ENCODE measurements at places on chromosomes 2 and 18. TPM values are rescaled to one million over a fixed set of nuclear protein-coding genes. Genes with fewer than 3 reads are reported as not detected.

DNA sequence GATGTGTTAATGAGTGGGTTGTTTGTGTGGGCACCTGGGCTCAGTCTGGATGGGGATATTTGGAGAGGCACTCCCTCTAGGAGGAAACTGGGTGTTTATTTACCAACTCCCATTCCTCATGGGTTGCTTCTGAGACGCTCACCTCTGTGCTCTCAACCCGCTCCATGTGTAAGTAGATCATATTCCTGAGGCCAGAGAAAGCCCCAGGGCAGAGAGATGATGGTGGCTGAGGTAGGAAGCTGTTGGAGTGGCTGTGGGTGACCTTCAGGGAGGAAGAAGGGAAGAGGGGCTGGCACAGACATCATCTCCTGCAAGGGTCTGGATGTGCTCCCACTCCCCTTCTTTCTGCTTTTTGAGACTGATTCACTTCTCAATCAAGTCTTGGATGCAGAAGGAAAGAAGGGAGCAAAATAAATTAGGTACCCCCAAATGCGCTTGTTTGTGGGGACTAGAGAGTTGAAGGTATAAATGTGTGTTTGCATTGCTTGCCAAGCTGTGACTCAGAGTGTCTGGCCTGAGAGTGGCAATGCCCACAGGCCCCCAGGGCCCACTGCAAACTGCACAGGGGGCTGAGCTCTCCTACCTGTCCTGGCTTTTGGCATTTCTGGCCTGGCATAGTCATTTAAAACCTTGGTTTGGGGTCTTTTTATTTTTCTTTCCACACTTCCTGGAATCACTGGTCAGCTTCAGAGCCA lies 57.2 kb upstream of the TNP1 start:
- H3K27ac ChIP-seq, result no peak overlapping the region
- H3K4me1 ChIP-seq, result peaks cover 12% of the 10 kb centered on the region
- no peak overlapping the region for H3K4me3 ChIP-seq
- H3K36me3 ChIP-seq, result no peaks in the 10 kb centered on the region
- no peak for DNase-seq

DNA sequence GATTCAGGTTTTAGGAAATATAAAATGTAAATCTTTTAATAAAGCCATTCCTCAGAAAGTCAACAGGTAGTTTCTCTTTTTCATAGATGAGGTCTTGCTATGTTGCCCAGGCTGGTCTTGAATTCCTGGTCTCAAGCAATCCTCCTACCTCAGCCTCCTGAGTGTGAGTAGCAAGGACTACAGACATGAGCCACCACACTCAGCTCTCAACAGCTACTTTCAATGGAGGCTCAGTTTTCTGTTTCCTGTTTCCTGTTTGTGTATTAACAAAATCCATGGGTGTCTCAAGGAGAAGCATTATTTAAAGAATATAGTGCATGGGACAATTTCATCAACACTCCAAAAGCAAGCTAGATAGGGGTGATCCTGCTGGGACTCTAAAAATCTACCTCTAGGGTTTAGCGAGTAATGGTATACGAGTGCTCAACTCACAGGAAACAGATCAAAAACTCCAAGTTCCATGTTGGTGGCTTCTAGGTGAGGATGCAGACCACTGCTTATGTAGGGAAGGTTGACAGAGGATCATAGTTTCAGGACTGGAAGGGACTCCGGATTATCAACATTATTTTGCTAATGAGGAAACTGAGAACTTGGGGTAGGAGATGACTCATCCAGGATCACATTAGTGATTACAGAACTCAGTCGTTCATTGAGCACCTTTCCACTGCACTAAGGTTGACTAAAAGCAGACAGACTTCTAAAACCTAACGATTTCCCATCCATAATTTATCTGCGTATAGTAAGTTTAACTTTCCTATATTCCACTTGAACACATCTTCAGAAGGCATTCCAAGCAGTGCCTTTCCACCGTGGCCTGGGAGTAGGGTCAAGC lies 61.7 kb upstream of the WIPF1 start:
- no peaks in the 10 kb centered on the region for H3K27me3 ChIP-seq
- no peak overlapping the region for H3K4me3 ChIP-seq
- no peak for DNase-seq
- no peak overlapping the region for H3K27ac ChIP-seq
- no peaks in the 10 kb centered on the region for H3K4me1 ChIP-seq

DNA sequence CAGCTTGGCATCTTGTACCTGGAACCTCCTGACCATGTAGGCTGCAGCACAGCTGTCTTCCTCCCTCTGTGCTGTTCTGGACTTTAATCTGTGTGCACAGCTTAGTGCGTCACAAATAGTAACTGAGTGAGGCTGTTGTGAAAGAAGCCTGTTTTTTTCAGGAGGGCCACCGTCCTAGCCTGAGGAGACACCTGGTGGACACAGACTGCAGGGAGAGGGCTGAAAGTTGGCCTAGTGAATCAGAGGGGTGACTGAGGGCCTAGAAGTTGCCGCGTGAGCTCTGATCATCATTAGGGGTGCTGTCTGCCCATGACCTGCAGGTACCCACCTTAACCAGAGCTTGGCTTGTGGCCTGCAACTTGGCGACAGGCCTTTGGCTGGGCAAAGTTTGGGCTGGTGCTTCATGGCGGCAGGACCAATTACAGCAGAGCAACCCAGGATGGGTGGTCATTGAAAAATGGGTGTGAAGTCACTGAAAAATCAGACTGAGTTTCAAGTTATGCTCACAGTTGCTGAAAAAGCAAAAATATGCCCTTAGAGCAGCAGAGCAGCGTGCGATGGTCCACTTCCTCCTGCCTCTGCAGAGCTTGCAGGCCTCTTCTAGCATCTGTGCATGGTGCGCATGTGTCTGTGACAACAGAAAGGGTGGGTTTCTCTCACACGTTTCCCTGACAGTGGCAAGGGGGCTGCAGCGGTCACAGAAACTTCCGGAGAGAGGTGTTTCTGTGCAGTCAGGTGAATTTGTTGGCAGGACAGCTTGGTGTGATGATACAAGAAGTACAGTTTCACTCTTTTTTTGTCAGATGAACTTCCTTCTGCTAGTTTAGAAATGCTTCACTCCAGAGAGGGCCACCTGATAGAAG lies 9.6 kb downstream of the GDF7 start:
- peaks cover 6% of the 10 kb centered on the region for H3K4me1 ChIP-seq
- no peak overlapping the region for H3K27ac ChIP-seq
- no peak for DNase-seq
- H3K36me3 ChIP-seq, result peaks cover 20% of the 10 kb centered on the region
- H3K27me3 ChIP-seq, result no peaks in the 10 kb centered on the region

DNA sequence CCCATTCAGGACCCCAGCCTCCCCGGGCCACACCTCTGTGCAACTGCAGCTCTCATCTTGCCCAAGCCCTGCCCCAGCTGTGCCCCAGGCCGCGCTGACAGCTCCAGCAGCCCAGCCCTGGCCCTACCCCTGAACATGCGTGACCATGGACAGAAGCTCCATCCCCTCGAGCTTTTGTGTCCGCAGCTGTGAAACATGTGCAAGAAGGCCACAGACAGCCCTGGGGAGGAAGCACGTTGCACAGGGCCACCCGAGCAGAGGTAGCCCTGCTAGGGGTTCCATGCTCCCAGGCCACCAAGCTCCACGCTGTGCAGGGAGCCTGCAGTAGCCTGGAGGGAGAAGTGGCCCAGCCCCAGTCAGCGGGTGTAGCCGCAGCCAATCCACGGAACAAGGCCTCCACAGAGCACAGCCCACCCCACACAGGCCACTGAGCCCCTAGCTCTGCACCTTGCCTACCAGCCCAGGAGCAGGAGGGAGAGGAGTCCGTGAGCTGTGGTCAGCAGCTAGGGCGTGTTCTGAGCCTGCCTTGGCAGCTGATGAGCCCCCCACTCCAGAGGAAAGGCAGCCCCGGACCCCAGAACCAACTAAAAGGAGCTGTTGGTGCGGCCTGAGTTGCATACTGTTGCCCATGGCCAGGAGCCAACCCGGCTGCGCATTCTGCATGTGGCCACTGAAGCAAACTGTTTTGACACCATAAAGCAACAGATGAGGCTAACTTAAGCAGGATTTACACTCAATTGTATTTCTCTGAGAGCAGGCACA lies 184.0 kb downstream of the SEPTIN10 start:
- H3K4me3 ChIP-seq, result no peak overlapping the region
- no peaks in the 10 kb centered on the region for H3K4me1 ChIP-seq
- DNase-seq, result no peak
- no peaks in the 10 kb centered on the region for H3K27me3 ChIP-seq

DNA sequence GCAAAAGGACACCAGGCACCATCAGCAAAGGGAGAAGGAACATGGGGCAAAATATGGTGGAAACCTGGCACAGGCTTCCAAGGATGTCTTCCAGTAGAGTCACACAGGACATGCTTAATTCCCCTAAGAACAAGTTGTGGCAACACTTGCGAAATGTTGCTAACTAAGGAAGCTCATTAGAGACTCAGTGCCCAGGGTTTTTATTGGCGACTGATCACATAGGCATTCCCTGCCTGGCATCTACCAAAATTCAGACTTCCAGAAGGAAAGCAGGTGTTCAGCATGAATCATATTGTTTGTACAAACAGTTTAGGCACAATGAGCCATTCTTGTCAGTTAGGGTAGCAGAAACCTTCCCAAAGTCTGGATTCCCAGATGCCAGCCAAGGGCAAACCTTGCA lies 25.7 kb downstream of the SLC4A1AP start:
- no peak for DNase-seq
- no peak overlapping the region for H3K4me3 ChIP-seq
- no peak overlapping the region for H3K27ac ChIP-seq
- H3K36me3 ChIP-seq, result no peaks in the 10 kb centered on the region
- H3K27me3 ChIP-seq, result no peaks in the 10 kb centered on the region

GRCh38 chr2:83378921-83379320 lies 1080.2 kb downstream of the SUCLG1 start:
- H3K27ac ChIP-seq, result no peak overlapping the region
- no peak overlapping the region for H3K4me3 ChIP-seq
- H3K4me1 ChIP-seq, result no peaks in the 10 kb centered on the region
- no peaks in the 10 kb centered on the region for H3K36me3 ChIP-seq
- no peaks in the 10 kb centered on the region for H3K27me3 ChIP-seq

DNA sequence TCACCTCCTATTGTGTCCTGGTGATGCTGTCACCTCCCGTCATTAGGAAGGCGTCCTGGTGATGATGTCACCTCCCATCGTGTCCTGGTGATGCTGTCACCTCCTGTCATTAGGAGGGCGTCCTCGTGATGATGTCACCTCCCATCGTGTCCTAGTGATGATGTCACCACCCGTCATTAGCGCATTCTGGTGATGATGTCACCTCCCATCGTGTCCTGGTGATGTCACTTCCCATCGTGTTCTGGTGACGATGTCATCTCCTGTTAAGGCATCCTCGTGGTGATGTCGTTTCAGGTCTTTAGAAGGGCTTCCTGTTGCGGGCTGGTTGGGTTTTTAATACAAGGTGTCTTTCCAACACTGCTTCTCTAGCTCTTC lies 40.7 kb downstream of the CTDP1 start:
- H3K36me3 ChIP-seq, result peaks cover 99% of the 10 kb centered on the region
- no peak for DNase-seq
- H3K4me1 ChIP-seq, result no peaks in the 10 kb centered on the region
- no peaks in the 10 kb centered on the region for H3K27me3 ChIP-seq

- H3K36me3 ChIP-seq, result no peaks in the 10 kb centered on the region
- peak overlapping the region; percentile 68 for H3K27ac ChIP-seq
- DNase-seq, result no peak
- peak overlapping the region; percentile 31 for H3K4me3 ChIP-seq
- peaks cover 37% of the 10 kb centered on the region for H3K27me3 ChIP-seq
These were observed 70.6 kb downstream of the CTAGE1 start for GRCh38 chr18:22346953-22347605.

DNA sequence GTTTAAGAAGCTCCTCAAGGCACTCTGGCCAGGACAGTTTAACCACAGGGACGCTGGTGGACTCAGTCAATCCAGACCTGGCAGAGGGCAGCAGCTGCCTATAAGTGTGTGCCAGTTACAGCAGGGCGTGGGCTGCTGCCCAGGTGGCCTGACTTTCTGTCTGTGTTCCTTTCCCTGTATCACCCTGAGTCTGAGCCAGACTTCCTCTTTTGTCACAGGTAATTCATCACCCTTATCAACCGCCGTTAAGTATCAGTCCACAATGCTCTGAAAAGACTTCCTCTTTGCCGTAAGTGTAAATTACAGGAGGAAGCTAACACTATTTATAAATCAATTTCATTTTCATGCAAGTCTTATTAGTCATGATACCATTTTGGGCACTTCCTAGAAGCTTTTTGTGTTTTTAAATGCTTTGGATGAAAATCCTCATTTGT lies 7.0 kb downstream of the LPIN1 start:
- no peak for DNase-seq
- H3K27ac ChIP-seq, result peak overlapping the region; percentile 70
- peaks cover 42% of the 10 kb centered on the region for H3K4me1 ChIP-seq

GRCh38 chr2:73070643-73071359 lies 711 bp downstream of the SFXN5 start:
- H3K4me3 ChIP-seq, result peak overlapping the region; percentile 90
- peak overlapping the region; percentile 95 for H3K27ac ChIP-seq
- no peaks in the 10 kb centered on the region for H3K36me3 ChIP-seq
- H3K27me3 ChIP-seq, result no peaks in the 10 kb centered on the region

- H3K4me1 ChIP-seq, result no peaks in the 10 kb centered on the region
- no peak overlapping the region for H3K27ac ChIP-seq
- no peaks in the 10 kb centered on the region for H3K36me3 ChIP-seq
- no peak overlapping the region for H3K4me3 ChIP-seq
- no peak for DNase-seq
These were observed 278.7 kb upstream of the KLHL29 start for GRCh38 chr2:23106242-23106785.

DNA sequence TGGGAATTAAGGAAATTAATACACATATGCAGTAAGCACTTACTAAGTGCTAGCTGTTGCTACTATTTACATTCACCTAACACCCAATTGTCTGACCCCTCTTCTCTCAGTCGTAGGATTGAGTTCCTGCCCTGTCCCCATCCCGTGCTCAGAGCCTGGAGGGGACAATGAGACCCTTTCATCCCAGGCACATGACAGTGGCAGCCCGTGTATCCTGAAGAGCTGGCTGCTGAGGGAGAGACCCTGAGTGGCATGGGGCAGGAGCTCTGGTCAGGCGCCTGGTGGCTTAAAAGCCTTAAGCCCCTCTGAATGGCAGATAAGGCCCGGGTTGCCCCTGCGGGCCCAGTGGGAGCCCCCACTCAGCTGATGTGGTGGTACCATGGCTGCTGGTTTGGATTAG lies 99.0 kb downstream of the DYSF start:
- no peaks in the 10 kb centered on the region for H3K36me3 ChIP-seq
- no peaks in the 10 kb centered on the region for H3K4me1 ChIP-seq
- H3K4me3 ChIP-seq, result no peak overlapping the region
- H3K27me3 ChIP-seq, result no peaks in the 10 kb centered on the region
- no peak for DNase-seq

GRCh38 chr2:105812180-105813044 lies 67.7 kb downstream of the NCK2 start:
- H3K4me1 ChIP-seq, result peaks cover 23% of the 10 kb centered on the region
- no peaks in the 10 kb centered on the region for H3K36me3 ChIP-seq
- H3K4me3 ChIP-seq, result no peak overlapping the region

Gene BCL11A
- total RNA-seq, result not detected

Gene CYTIP
- 3.7 TPM for total RNA-seq

Gene C2orf15
- not detected for total RNA-seq

Gene TMEM169
- 2.7 TPM for total RNA-seq

Gene CXCR1
- 0.21 TPM for total RNA-seq

Gene CNTNAP5
- total RNA-seq, result under 0.01 TPM

Gene MZT2A
- total RNA-seq, result 73.5 TPM

Gene NABP1
- total RNA-seq, result 11.4 TPM
